ENCODE measurements at places on chromosomes 3 and 15.

DNA sequence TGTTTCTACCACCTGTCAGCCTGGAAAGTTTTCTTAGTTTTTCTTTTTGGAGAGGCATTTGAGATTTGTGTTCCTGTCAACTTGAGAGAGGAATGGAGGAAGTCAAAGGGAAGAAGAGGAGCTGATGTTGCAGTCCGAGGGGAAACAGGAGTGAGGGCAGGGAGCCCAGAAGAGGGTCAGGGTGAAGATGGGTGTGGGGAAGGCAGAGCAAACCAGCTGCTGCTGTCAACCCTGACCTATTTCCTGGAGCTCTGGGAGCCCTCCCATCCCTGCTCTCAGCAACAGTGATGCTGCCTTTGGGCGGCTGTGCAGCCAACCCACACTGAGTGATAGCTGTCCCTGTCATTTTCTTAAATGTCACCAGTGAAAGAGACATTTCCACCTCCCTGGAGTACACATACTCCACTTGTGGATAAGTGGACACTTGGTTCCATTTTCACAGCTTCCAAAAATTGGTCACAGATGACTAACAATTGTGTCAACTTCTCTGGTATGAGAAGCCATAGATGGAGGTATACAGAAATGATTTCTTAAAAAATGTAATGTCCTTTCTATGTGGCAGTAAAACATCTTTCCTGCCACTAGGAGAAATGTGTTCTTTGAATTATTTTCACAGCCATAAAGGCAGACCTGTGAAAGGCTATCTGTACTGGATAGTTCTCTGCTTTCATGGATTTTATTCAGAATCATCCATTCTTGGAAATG, 556.3 kb upstream of the TBL1XR1 start:
- DNase-seq: no peak

DNA sequence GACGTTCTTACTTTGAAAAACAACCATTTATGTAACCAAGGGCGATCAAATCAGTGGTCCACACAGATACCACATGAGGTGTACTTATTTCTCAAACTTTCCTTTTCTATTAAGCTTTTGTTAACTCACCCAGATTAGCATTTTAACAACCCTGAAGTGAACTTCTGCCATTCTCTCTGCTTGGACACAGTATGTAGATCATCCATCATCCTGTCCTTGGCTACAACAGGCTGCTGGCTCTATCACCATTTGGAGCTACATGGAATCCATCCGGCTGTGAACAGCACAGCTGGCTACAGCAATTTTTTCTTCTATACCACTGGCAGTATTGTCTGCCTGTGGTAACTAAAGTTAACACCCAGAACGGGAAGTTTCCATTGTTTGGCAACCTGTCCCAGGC, 4.4 kb downstream of the SEMA6D start:
- DNase-seq: no peak

DNA sequence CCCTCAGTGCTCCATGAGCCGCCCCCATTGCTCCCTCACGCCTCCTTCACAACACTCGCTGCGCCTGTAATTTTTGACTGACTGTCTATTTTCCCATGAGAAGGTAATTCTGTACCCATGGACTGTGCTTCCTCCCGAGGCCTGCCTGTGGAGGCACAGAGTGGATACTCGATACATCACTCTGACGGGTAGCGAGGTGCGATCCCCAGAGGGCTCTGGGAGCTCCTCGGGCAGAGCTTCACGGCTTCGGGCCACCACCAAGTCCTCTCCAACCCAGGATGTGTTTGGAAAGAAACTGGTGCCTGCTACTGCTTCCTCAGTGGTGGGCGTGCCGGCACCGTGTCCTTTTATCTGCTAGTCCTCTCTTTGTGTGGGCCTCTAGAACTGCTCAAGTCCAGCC, 108.6 kb upstream of the DLG1 start:
- no peak for DNase-seq

DNA sequence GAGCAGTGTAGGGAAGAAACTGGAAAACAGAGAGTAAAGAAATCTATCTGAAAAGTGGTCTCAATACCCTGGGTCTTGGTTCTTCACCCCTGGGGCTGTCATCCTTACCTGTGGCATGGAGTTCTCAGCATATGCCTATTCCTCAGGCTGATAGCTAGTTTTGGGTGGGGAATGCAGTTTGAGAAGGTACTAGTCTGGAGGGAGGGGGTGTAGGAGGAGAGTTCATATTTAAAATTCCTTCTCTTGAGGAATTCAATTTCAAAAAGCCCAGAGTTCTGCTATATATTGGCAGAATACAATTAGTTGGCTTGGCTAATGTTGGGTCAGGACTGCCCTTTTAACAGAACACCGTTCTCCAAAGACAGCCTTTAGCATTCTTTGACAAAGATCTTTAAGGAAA, 82.9 kb upstream of the NPHP3 start:
- no peak for DNase-seq

DNA sequence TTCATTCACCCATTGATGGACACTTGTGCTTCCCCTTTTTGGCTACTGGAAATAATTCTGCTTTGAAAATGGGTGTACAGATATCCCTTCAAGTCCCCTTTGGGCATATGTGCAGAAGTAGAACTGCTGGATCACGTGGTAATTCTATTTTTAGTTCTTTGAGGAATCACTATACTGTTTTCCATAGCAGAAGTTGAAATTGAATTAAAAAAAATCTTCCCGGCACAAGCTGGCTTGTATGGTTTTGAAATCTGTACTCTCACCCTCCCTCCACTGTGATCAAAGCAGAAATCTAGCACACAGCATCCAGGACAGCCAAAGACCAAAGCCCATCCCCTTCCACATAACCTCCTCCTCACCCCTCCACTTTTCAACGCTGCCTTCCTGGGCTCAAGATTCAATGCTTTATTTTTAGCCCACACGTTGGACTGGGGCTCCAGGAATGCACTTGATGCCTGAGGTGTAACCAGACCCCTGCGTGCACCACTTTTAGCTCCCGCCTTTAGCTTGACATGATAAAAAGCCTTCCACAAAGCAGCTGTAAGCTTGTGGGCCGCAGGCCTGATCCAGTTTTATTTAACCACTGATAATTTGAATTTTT, 29.9 kb downstream of the TMEM40 start:
- no peak for DNase-seq

DNA sequence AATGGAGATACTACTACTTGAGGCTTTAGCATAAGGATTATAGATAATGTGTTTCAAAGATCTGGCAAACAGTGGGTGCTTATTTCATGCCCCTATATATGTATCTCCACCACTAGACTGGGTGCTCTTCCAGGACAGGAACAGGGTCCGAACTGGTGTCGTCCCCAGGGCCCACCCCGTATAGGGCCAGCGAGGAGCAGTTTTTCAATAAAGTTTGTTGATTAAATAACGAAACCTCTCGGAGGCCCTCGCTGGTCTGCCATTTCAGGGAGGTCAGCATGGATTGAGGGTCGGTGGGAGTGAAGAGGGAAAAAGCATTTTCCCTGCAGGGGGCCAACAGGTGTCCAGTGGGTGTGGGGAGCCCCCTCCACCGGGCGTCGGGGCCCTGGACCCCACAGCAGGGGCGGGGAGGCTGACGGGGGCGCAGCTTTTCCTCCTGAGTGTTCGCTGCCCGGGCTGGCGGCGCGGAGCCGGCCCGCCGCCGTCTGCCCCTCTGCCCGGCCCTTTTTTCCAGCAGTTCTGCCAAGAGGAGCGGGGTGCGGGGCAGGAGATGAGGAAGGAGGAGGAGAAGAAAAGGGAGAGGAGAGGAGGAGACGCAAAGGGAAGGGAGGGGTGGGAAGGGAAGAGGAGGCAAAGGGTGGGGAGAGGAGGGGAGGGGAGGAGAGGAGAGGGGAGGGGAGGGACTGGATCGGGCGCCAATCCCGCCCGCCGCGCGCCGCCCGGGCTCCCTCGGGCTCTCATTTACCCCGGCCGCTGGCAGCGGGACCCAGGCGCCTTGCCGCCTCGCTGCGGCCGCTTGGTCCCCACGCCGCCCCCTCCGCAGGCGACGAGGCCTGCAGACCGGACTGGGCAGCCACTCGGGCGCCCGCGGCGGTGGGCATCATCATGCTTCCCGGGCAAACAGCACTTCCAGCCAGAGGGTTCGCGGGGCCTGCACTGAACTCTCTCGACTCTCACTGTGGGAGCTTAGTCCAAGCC, 66.3 kb downstream of the ISG20 start:
- DNase-seq: no peak

DNA sequence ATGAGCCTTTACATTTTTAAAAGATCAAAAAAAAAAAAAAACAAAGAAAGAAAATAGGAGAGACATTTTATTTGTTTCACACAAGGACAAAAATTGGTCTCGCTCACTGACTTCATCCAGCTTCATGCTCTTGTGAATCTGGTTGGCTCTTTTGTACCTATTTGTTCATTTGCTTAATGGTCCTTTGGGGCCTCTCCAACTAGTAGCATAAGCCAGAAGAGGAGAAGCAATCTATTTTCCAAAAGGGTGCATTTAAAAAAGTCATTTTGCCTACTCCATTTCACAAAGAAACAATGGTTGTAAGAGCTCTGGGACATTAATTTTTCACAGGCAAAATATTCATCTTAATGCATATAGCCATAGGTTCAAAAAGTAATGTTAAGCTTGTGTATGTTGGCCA, 168.3 kb upstream of the ADAMTS9 start:
- no peak for DNase-seq

DNA sequence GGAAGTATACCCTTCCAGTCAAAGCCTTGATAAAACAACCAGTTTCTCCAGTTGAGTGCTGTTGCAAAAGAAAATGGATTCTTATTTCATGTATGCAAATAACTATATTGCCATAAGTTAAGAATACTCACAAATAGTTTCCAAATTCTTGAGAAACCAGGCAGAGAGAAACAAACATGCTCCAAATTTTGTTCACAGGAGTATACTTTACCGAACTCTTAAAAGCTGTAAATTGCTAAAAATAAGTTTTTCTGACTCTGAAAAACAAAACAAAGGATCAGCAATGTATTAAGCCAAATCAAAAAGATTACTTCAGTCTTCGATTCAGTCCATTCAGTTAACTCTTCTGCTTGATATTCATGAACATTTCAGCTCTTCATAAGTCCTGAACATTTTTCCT, 646.5 kb downstream of the MCTP2 start:
- no peak for DNase-seq

DNA sequence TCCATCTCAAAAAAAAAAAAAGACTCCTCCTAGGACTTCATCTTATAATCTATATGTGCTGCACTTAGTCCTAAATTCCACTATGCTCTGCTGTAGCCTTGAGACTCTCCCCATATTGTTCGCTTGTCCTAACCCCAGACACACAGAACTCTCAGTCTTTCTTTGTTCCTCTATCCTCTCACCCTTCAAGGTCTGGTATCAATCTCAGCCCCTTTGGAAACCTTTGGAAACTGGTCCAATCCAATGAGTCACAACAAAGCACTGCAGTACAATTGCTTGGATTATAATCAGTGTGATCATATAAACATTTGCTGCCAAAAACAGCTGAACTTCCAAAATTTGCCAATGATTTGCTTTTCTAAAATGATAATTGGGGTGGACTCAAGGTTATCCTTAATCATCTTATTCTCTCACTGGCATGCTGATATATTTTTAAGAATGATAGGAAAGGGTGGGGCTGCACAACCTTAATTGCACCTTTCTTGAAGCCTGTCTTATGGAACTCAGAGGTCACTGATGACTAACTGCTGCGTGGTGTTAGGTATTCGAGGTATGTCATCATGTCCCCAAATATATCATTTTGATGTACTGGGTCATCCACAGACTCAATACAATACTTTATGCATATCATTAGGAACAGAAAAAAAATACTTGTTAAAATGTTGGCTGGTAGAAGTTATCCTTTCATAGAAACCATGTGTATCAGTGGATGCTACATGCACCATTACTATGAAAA, 756.7 kb downstream of the NR2F2 start:
- no peak for DNase-seq

Data from OCI-LY7 (cell line).